ENCODE measurements at places on chromosomes 16 and 17.

GRCh38 chr16:25052530-25052929 lies 37.4 kb upstream of the ARHGAP17 start:
- no peak for DNase-seq

DNA sequence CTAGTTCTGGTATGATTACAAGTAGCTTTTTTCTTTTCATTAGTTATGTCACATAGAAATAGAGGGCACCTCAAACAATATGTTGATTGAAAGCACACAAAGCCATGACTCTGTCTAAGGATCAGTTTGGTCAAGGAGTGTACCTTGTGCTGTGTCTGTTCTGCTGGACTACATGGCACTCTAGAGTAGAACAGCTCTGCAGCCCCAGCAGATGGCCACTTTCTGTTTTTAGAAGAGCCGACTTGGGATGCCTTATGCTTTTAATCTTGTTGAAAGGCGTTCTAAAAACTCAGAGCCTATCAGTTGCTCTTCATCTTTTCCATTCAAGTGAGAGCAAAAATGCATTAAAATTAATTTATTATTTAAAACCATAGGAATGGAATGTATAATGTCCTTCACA lies 49.3 kb upstream of the CA10 start:
- no peak for DNase-seq

DNA sequence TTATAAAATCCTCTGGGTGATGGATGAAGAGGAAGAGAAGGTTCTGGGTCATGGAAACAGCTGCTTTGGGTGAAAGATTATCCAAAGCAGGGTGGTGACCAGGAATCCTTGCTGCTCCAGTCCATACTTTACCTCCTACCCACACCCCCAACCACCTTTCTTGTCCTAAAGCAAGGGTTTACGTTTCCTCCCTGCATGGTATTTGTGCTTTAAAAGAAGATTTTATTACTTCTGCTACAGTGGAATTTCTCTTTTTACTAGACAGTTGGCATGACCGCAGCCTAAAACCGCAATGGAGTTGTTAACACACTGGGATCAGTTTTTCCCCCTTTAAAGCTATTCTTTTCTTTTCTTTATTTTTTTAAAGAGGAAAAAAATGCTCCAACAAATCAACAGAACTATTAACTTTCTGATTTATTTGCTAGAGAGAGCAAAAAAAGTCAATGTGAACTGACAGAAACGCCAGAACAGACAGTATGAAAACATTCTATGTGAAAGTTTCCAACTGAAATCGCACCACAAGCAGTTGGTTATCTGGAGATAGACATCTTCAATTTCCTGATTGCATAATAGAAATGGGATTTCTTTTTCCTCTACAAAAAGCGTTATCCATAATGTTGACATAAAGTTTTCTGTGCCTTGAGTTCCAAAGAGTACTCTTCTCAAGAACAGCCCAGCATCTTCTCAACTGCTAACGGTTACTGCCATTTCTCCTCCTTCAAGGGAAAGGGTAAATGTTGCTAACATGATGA lies 236.0 kb downstream of the IRX3 start:
- DNase-seq: no peak

- no peak for DNase-seq
These were observed 53.9 kb downstream of the MYO1D start for GRCh38 chr17:32822996-32823395.

DNA sequence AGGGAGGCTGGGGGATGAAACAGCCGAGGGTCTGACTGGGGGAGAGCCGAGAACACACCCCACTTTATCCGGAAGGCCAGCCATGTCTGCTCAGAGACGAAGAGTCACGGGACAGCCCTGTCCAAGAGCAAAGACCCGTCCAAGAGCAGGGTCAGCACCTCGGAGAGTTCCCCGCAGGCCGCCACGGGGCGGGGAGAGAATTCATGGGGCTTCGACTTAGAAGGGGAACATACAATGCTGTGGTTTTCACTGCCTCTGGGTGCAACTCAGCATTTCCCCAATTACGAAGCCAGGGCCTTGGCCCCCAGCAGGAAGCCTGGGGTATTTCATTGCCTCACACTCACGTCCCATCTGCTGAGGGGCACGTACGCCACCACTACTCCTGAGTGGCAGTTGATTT lies 59.3 kb downstream of the JPH3 start:
- DNase-seq: no peak

- peak; percentile 30 for DNase-seq
These were observed 1.5 kb downstream of the FLCN start for GRCh38 chr17:17235212-17236174.

- no peak for DNase-seq
These were observed 38.8 kb downstream of the SCPEP1 start for GRCh38 chr17:57016764-57017116.

DNA sequence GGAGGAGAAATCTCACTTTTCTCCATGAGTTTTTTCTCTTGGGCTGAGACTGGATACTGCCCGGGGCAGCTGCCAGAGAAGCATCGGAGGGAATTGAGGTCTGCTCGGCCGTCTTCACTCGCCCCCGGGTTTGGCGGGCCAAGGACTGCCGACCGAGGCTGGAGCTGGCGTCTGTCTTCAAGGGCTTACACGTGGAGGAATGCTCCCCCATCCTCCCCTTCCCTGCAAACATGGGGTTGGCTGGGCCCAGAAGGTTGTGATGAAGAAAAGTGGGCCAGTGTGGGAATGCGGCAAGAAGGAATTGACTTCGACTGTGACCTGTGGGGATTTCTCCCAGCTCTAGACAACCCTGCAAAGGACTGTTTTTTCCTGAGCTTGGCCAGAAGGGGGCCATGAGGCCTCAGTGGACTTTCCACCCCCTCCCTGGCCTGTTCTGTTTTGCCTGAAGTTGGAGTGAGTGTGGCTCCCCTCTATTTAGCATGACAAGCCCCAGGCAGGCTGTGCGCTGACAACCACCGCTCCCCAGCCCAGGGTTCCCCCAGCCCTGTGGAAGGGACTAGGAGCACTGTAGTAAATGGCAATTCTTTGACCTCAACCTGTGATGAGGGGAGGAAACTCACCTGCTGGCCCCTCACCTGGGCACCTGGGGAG lies 19.1 kb downstream of the NGFR start:
- DNase-seq: no peak

DNA sequence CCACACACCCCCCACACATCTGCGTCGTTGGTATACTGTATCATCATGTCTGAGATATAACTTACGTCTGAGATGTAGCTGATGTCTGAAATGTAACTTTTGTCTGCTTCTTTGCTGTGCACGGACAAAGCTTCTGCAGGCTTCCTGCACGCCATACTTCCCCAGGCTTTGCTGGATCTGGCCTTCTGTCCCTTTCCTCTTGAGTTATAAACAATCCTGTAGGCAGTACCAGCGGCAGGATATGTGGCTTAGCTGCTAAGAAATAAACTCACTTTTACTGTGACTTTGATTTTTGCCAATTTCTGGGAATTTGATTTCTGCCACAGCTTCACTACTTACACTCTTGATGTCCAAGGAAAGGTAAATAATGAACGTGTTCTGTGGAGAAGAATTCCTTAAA lies 184.4 kb downstream of the RPTOR start:
- DNase-seq: no peak

DNA sequence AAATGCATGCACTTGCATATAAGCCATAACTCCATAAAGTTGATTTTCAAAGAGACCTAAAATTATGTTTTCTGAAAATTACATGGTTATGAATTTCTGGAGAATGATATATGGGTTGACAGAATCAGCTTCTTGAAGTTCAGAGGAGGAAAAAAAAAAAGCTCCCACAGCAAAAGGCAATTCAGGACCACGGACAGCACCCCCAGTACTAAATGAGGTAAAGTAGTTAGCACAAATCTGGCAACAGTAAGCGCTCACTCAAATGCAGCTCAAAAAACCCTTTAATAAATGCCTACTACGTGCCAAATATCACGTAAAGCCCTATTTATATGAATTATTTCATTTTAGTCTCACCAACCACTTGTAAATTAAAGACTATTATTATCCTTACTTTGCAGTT lies 135.2 kb downstream of the SHISA9 start:
- DNase-seq: no peak

- no peak for DNase-seq
These were observed 22.2 kb upstream of the TOX3 start for GRCh38 chr16:52568983-52569690.

- no peak for DNase-seq
These were observed 55.0 kb downstream of the CNGB1 start for GRCh38 chr16:57915811-57916488.

DNA sequence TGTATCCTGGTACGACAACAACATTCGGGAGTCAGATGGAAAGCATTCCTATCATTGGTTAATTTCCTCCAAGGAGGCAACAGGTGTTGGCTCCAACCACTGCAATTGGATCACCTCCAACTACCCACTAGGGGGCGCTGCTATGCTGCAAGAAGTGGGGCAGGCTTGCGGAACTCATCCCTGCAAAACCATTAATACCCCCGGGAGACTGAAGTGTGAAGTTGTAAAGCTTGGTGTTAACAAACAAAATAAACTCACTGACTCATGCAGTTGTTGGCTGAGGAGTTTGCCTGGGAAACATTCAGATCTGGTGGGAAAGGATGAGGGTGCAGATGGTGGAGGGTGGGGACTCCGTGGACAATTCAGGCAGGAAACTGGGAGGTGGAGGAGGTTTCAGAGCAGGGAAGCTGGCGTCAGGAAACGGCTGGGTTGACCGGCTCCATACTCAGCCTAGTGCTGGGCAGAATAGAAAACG lies 84.9 kb downstream of the HS3ST2 start:
- DNase-seq: peak; percentile 80

DNA sequence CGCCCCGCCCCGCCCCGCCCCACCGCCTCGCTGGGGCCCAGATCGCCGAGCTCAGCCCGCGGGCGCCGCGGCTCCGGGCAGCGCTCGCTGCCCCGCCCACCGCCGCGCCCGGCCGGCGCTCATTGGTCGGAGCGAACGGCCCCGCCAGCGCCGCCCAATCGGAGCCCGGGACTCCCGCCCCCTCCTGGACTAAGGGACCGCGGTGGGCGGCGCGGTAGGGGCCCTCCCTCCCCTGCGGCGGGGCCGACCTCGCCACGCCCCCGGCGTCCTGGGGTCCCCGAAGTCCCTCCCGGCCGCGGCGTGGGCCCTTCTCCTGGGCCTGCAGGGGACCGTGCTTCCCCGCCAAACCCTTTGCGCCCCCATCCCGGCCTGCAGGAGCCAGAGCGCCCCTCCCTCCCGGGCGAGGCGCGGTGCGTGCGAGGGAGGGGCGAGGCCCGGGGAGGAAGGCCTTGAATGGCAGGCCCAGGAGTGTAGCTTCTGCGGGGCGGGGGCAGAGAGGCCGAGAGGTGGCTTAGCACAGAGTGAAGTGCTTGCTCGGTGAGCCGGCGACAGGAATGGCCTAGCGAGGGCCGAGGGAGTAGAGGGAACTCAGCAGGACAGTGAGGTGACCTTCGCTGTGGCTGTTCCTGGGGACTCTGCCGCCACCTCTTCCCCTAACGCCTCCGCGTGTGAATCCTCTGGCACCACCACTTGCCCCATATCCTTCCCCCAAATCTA lies at the start of gene CAMKK1:
Gene CAMKK1 (minus strand): TSS at position 51 of the 717 bp plus-strand sequence. CDS start 7,366 bp downstream, outside the sequence.
- peak; percentile 99 for DNase-seq

- no peak for DNase-seq
These were observed 6.2 kb downstream of the GSE1 start for GRCh38 chr16:85619101-85619891.

- DNase-seq: no peak
These were observed 12.7 kb upstream of the PABPN1L start for GRCh38 chr16:88878967-88879787.
